GM12891 (cell line): ENCODE measurements at places on chromosomes 12 and 14.

- no peak for DNase-seq
Measured at GRCh38 chr12:12079291-12079690, 8.6 kb downstream of the BCL2L14 start.

DNA sequence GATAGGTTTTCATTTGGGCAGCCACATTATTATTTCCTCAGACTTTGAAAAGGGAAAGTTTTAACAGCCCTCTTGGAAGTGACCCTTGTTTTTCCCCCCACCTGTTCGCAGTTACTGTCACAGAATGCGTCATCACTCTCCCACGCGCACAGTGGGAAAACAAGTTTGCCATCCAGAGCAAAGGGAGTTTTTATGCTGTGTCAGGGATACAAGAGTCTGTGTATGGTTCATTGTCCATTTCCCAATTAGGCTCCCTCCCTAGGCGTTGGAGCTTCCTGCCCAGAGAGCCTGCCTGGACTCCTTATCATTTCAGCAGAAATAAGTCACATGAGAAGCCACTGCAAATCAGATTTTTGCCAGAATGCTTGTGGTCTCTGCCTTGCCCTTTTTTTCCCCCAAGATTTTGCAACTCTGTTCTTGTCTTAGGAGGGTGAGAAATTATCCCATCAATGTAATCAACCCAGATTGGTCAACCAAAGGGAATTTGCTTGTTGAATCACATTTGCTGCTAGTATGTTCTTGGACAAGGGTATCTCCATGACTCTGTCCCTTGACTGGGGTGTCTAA, 104.1 kb downstream of the IGF1 start:
- DNase-seq, result no peak

DNA sequence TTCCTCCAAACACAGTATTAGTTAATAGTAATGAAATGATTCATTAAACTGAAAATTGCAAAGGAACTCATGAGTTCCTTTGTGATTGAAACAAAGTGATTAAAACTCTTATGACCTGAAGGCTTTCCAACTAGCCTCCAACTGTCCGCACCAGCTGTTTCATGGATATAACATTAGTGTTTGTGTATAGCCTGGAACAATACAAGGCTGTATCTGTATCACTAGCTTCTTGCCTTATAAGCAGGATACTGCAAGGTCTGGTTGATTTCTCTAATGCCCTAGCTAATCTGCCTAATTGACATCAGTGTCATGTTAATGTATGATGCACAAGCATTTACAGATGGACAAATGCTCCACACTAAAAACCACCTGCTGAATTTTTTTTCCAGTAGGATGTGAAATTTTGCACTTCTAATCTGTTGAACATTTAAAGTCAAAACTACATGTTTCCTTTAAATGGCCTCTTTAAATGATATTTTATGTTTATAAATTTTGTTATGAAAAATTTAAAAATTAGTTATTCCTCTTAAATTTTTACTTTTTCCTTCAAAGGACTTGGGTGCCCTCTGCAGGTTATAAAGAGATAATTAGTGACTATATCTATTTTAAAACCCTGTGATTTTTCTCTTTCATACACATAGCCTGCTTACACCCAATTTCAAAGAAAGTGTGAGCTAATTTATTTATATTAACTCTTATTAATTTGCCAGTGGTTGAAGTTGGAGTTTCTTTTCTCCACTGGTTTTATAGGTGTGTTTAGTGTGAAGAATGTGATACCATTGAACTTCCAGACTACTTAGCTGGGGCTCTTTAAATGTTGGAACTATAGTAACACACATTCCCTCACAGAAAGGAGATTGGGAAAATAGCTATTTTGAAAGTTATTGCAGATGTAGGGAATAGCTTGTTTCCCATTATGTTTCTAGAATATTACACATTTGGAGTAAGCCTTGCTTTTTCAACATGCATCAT, 25.4 kb downstream of the AP5M1 start:
- DNase-seq, result no peak

GRCh38 chr14:91458612-91459011, 41.0 kb upstream of the CCDC88C start:
- no peak for DNase-seq

GRCh38 chr12:46659824-46660223, 166.0 kb downstream of the SLC38A4 start:
- no peak for DNase-seq

- DNase-seq, result no peak
Measured at GRCh38 chr14:63182968-63183367, 21.3 kb upstream of the RHOJ start.
